ENCODE measurements at places on chromosomes 7 and 10.

GRCh38 chr7:112431803-112432202, 18.5 kb upstream of the IFRD1 start:
- DNase-seq: no peak

- no peak for DNase-seq
Measured at GRCh38 chr7:88668591-88668990, 90.9 kb upstream of the ZNF804B start.

GRCh38 chr10:28217848-28218247, 85.0 kb downstream of the MPP7 start:
- no peak for DNase-seq

GRCh38 chr7:48011951-48012350, 17.0 kb downstream of the SUN3 start:
- no peak for DNase-seq

- DNase-seq: no peak
Measured at GRCh38 chr7:135236727-135237126, 3.1 kb downstream of the STRA8 start.

DNA sequence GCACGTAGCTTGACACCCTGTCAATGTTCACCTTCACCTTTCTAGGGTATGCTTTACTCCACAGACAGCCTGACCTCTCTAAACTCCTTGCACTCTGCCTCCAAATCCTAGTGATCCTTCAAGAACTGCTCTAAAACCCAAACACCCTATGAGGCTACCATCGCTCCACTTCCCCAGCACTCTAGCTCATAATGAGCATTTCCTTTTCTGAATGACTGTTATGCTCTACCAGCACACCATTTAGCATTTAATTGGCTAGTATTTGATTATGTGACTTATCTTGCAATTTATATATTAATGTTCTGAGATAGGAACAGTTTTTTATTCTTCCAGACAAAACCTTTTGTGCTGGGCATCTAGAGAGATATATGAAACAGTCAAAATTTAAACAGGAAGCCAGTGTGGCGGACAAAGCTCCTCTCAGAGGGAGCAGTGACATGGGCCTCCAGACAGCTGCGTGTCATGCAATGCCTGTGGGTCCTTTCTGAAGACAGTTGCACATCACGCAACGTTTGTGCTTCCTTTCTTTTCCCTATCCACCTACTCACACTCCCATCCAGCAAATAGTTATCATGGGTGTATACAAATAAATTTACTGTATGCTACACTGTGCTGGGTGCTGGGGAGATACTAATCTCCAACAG, 86.3 kb downstream of the ALOX5 start:
- DNase-seq: no peak

GRCh38 chr7:44748948-44749731, 493 bp downstream of the ZMIZ2 start:
- DNase-seq: no peak

DNA sequence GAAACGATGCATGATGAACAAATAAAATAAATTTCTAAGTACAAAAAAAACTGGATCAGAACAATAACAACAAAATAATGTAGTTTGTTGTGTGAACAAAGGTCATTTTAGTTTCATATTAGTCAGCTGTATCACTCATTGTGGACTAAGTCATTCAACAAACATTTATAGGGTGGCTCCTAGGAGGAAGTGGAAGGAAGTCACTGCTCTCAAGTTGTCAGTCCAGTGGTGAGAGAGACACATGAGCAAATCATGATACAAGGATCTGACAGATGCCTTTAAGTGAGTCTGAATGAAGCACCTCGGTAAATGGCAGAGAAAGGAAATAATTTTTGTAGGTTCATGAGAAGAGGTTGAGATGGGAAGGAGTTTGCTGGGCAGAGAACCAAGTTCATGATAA, 56.8 kb downstream of the EPDR1 start:
- no peak for DNase-seq

DNA sequence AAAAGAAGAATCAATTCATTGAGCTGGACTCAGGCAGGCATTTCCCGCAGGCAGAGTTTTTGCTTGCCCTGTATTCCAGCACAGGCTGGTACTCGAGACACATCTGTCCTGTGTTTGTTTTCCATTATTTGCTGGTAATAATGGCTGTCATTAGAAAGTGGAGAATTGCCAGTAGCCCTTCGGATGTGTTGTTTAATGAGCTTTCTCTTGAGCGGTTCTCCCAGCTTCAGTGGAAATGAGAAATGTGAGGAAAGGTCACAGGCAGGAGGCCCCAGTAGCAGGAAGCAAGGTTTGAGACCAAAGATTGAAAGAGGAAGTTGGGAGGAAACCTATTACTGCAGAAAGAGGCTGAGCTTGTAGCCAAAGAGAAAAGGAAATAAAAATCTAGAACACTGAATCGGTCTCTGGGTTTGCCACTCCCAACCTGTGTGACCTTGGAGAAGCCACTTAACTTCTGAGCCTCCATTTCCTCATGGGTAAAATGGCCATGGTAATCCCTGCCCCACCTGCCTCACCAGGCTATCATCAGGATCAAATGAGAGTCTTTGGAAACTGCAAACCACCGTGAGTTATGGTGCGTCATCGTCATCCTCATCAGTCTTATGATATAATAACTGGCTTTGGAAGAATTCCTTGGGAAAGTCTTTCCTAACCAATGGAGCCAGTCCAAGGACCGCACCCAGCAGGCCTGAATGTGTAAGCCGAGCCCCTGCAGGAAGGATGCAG, 67.7 kb downstream of the TACR2 start:
- DNase-seq: no peak

- DNase-seq: no peak
Measured at GRCh38 chr10:24352399-24352798, 143.5 kb downstream of the KIAA1217 start.

DNA sequence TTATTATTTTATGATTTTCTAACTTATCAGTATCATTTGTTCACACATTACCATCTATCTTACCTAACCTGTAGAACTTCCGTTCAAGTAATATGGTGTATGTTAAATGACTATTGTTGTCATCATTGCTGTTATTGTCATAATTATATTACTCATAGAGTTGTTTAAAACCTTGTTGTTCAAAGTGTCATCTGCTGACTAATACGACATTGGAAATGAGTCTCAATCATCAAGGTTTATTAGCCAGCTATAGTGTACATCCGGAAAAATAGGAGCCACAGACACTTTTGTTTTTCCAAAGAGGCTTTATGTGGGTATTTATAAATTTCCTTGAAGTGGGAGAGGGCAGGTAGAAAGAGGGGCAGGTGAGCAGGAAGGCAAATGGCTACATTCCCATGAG, 386.9 kb upstream of the LRRTM3 start:
- DNase-seq: no peak

DNA sequence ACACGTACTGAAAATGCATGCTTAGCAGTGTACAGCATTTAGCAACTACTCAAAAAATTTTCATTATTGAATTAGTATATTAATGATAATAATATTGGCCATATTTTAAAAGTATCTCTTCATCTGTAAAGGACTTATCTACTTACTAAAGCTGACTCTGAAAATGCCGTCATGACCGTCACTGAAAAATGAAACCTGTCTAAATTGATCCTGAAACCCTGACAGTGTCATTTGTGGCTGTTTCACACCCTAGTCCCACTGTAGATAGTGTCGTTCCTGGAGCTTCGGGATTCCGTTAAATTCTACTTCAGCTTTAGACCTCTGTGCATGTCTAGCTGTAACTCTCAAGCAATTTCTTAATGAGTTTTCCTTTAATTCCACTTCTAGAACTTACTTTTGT, 35.8 kb upstream of the EZH2 start:
- DNase-seq: no peak

GRCh38 chr10:69434926-69435325, 16.3 kb upstream of the TSPAN15 start:
- no peak for DNase-seq

GRCh38 chr7:6571160-6571779, 6.0 kb upstream of the ZDHHC4 start:
- DNase-seq: no peak

- DNase-seq: no peak
Measured at GRCh38 chr7:121446526-121446925, 50.4 kb upstream of the FAM3C start.

DNA sequence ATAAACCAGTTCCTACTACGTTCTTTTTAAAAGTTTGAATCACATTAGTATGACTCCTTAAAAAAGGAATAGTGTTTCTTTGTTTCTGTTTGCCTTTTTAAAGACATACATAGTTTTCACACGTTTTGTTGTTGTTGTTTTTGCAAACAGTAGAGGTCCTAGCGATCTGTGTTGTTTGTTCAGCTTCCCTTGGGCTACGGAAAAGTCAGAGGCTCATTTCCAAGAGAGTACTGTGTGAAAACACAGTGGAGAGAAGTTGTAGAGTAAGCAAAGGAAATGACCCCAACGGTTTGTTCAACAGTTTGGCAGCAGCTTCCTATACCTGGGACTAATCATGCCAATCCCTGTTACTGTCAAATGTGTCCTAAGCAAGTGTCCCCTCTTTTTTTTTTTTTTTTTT, 87.1 kb upstream of the STEAP1 start:
- DNase-seq: no peak

DNA sequence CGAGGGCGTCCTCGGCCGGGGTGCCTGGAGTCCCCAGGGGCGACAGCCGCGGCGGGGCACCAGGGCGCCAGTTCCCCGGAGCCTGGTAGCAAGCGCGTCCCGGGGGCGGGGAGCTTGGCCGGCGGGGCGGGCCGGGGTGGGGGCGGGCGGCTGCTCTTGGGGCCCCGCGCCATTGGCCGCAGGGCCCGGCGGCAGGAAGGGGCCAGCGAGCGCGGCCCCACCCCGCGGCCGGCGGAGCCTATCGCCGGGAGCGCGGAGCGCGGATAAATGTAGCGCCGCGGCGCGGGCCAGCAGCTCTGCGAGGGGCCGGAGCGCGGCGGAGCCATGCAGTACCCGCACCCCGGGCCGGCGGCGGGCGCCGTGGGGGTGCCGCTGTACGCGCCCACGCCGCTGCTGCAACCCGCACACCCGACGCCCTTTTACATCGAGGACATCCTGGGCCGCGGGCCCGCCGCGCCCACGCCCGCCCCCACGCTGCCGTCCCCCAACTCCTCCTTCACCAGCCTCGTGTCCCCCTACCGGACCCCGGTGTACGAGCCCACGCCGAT, at the start of gene HHEX:
Gene HHEX (plus strand): TSS at position 293 of the 548 bp plus-strand sequence. CDS start 32 bp downstream, at position 325.
- peak; percentile 93 for DNase-seq

DNA sequence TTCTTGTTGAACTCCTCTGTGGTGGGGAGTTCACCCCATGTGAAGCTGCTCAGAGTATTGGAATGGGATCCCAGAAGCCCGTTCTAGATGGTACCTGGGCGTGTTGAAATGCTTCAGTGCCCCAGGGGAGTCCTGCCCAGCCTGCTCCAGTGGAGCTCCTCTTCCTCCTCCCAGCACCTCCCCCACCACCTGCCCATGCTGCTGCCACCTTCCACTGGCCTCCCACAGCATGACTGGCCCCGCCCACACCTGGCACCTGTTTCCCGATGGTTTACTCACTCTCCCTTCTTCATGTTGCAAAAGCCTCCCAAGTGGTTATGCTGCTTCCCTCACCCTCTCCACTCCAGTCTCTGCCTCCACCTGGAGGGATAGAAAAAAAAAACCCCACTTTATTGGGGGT, 32.2 kb upstream of the PCBD1 start:
- no peak for DNase-seq

- no peak for DNase-seq
Measured at GRCh38 chr10:119283387-119283786, 76.0 kb downstream of the GRK5 start.

- no peak for DNase-seq
Measured at GRCh38 chr10:72098836-72099599, 10.7 kb upstream of the SPOCK2 start.

DNA sequence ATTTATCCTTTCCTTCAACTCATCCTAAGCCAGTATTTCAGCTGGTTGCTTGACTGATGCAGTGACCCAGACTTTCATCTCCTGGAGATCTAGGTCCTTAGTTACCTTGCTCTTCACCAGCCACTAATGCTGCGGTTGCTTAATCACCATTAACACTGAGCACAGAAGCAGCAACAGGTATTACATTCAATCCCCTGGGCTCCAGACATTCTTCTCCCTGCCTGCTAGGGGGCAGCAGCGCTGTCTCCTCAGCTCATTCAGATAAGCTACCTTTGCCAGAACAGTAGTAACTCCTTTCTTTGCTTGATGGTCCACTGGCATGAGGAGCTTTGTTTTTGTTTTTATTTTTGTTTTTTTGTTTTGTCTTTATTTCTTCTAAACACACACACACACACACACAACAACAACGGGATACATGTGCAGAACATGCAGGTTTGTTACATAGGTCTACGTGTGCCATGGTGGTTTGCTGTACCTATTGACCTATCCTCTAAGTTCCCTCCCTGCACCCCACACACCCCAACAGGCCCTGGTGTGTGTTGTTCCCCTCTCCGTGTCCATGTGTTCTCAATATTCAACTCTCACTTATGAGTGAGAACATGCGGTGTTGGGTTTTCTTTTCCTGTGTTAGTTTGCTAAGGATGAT, 1043.2 kb upstream of the C7orf33 start:
- DNase-seq: no peak

- no peak for DNase-seq
Measured at GRCh38 chr10:29033311-29033940, 255.4 kb upstream of the LYZL1 start.

DNA sequence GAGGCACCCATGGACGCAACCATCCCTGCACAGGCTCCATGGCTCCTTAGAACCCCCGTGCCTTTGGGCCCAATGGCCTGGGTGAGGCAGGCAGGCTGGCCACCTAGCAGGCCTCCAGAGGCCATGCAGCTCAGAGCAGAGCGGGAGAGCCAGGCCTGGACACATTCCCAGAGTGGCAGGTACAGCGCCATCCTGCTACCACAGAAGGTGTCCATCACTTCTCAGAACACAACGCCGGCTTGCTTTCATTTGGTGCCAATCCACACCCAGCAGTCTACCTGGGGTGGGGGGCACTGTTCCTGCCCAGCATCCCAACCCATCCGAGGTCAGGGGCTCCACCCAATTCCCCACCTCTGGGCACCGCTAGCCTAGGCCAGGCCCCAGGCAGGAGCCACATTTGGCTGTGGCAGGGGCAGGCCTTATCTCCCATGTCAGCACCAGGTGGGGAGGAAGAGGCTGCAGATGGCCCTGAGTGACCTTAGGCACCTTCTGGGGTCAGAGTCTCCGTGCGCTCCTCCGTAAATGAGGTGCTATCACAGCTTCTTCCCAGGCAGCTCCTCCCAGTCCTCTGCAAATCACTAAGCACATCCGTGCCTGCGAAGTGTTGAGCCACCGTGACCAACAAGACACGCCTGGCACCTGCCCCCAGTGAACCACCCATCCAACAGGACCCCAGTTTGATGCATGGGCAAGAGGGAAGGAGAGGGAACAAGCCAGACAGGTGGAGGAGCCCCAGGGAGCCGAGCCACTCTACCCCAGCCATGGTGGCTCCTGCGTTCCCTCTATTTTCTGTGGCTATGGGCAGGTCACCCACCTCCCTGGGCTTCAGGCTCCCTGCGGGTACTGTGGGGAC, 14.2 kb downstream of the KCNH2 start:
- no peak for DNase-seq

DNA sequence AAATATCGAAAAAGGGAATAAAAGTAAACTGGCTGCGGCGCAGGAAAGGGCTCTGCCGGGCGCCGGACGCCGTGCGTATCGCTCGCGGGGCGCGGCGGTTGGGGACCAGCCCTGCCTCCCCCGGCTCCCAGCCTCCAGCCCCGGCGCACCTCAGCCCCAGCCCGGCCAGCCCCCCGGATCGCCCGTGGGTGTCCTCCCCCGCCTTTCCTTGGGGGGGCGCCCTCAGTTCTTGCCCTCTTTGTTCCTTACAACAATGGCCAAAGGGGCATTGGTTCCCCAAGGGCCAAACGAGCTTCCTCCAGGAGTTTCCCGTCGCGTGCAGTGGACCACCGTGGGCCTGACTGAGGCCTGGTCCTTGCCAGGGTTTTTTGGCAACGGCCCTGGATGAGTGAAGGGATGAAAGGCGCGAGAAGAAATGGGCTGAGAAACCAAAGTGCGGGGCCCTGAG, 1.2 kb downstream of the MACROH2A2 start:
- no peak for DNase-seq

All from mesenteric fat pad (tissue), 1 donor.